T-helper 9 cell (primary cell): ENCODE measurements at places on chromosomes 11 and 22.

DNA sequence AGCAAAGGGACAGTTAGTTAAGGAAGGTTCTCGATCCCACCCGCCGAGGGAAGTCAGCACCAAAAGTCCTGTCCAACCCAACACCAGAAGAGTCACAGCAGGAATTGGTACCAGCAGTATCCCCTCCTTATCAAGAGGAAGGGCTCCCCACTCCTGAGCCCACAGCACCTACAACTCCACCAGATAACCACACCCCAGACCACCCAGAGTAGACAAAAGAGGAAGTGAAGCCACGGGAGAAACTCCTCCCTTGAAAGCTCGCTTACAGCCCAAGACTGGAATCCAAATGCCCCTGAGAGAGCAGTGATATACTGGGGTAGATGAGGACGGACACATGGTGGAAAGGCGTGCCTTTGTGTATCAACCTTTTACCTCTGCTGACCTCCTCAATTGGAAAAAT, 7.3 kb upstream of the CD5 start:
- DNase-seq = no peak

DNA sequence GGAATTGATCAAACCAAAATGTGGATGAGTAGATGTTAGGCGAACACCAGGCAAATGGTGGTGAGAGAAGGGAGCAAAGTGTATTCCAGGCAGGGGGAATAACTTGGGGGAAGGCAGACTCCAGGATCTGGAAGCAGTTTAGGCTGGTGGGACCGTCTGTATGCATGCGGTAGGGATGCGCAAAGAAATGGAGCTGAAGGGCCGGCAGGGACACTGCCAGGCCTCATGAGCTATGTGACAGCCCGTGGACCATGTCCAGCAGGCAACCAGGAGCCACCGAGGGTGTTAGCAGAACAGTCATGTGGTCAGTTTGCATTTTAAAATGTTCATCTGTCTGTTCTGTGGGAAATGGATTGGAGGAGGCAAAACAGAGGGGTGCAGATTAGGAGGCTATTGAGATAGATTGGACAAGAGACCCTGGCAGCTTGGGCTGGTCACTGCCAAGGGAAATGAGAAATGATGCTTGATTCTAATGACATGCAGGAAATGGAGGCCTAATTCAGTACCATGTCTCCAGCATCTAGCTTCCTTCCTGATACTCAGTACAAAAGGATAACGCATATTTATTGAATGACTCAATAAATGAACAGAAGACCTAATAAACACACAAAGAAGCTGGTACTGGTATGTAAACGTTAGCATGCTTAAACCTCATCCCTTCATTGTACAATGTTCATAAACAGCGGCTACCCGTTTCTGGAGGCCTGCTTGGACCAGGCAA, 412.4 kb downstream of the BUD13 start:
- DNase-seq = no peak

- no peak for DNase-seq
Observed at GRCh38 chr11:125901872-125902271, 1.1 kb downstream of the PUS3 start.

GRCh38 chr22:39524753-39525657, 4.6 kb downstream of the ATF4 start:
- DNase-seq = no peak

DNA sequence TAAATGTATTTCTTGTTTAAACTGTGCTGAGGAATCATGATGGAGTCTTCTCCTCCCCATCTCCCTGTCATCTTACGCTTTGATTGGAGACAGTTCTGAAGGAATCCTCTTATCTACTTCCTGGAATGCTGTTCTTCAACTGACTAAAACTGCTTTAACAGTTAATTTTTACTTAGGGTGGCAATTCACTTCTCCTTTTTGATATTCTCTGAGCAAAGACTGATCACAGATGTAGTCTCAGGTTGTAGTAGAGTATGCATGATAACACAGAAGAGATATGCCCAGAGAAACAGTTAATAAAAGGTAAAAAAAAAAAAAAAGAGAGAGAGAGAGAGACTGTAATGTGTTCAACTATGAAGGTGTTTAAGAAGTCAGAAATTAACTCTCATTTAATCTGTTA, 1.4 kb upstream of the CASP5 start:
- DNase-seq = no peak

GRCh38 chr22:30373331-30374325, 13.6 kb downstream of the RNF215 start:
- no peak for DNase-seq

DNA sequence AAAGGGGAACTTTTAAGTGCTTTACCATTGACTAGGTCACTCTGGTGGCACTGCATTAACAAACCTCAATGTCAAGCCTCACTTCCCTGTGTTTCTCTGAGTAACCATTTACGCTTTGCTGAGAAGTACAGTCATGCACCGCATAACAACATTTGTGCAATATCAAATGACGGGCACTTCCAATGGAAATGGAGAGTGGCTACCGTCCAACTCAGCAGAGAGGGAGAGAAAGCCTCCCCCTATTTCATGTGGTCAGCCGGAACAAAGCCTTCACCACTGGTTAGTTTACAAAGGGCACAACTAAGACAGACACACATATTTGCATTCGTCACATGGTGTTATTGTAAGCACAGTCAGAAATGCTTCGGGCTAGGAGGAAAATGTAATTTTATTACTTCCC, 117.3 kb downstream of the RASSF10 start:
- no peak for DNase-seq

GRCh38 chr11:58866788-58867187, 22.3 kb upstream of the GLYATL2 start:
- DNase-seq = no peak

DNA sequence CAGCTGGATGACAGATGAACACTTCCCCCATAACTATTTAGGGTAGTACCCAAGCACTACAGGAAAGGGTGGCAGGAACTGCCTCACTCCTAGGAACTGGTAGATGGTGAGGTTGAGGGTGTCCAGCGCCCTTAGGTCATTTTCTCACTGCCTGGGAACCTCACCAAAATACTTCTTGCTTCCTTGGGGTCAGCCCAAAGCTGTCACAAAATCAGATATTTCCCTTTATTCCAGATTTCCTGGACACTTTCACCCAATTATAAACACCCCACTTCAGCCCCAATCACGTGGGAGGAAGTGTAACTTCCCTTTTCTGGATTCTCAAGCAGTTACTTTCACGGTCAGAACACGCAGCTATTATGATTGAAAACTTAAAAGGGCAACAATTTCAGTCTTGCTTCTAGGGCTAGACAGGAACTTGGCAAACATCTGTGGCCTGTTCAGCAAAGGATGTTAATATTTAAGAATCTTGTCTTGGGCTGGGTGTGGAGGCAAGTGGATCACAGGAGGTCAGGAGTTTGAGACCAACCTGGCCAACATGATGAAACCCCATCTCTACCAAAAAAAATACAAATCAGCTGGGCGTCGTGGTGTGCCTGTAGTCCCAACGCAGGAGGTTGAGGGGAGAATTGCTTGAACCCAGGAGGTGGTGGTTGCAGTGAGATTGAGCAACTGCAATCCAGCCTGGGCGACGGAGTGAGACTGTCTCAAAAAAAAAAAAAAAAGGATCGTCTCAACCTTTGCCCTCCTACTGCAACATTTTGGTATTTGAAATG, 4.0 kb downstream of the FTH1 start:
- DNase-seq = no peak

- DNase-seq = no peak
Observed at GRCh38 chr11:60711276-60711675, 11.9 kb downstream of the MS4A8 start.

- DNase-seq = no peak
Observed at GRCh38 chr11:4086575-4087353, 7.8 kb upstream of the RRM1 start.

- DNase-seq = no peak
Observed at GRCh38 chr22:22616636-22617035, 27.8 kb upstream of the GGTLC2 start.

DNA sequence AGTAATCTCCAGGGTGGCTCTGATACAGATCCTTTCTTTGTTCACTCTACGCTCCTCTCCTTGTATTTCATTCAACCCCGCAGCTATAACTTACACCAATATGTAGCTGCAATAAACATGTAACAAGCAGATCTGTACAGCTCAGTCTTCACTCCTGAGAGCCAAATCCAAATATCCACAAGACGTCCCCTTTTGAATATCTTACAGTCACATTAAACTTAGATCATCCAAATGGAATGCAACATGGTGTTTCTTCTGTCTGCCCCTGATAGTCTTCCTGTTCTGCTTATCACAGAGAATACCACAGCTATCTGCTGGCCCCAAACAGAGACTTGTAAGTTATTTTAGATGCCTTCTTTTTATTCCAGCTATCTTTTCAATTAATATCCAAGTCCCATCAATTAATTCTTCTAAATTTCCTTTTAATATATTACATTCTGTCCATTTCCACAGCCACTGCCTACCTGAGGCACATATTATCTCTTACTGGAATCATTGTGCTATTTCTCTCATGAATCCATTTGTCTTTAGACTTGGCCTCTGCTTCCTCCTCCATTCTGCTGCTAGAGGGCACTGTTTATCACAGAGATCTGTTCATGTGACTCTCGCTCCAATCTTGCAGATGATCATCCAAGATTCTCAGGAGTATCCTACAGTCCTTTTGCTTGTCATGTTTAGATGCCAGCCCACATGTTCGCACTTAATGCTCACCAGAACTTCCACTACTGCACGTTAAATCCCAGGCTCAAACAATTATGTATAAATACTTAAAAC, 908.6 kb downstream of the NTM start:
- no peak for DNase-seq

GRCh38 chr22:46881373-46882118, 119.1 kb downstream of the TBC1D22A start:
- no peak for DNase-seq

- no peak for DNase-seq
Observed at GRCh38 chr11:14253421-14253820, 105.6 kb downstream of the RRAS2 start.

DNA sequence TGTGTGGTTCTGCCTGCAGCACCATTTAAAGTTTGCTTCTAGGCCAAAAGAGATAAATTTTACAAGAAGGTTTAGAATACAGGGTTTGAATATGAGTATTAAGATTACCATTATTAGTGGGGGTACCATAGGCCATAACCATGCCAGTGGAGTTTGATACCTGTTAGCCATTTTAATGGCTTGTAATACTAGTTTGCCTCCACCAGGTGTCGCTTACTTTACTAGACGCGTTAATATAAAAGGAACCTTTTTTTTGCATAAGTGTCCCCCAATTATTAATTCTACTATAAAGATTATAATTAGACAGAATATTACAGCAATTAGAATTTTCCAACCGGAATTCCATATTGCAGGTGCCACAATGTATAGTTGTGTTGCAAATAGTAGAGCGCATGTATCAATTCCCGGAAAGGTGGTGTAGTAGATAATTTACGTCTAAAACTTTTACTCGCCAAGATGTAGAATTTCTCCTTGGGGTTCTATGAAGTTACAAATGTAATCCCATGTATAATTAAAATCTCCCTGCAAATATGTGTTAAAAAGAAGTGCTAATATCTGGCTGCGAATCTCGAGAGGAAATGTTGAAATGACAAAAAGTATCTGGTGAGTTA, 16.1 kb downstream of the MS4A6E start:
- DNase-seq = no peak

DNA sequence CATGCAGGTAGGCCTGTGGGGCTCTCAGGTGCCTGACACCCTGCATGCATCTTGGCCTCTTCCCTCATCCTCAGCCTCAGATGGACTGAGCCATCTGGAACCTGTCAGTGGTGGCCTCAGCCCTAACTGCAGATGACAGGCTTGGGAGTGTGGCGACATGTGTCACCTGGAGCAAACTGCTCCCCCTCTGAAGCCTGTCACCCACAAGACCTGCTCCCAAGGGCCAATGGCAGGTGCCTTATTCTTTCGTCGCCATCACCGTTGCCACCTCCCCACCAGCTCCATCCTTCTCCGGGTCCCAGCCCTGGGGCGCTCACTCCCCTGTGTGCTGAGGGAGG, 3.6 kb upstream of the SEPTIN5 start:
- no peak for DNase-seq

- no peak for DNase-seq
Observed at GRCh38 chr11:128629516-128630106, 42.3 kb upstream of the ETS1 start.

GRCh38 chr11:112610996-112611750, 350.0 kb upstream of the NCAM1 start:
- no peak for DNase-seq
